ENCODE measurements at places on chromosomes 2 and 18.

- DNase-seq = no peak
Observed at GRCh38 chr18:10374636-10375293, 79.7 kb upstream of the APCDD1 start.

- no peak for DNase-seq
Observed at GRCh38 chr18:37218022-37218590, 347.5 kb downstream of the CELF4 start.

- DNase-seq = no peak
Observed at GRCh38 chr2:43033466-43034241, 192.8 kb downstream of the ZFP36L2 start.

GRCh38 chr2:182941919-182942318, 75.5 kb upstream of the FRZB start:
- no peak for DNase-seq

DNA sequence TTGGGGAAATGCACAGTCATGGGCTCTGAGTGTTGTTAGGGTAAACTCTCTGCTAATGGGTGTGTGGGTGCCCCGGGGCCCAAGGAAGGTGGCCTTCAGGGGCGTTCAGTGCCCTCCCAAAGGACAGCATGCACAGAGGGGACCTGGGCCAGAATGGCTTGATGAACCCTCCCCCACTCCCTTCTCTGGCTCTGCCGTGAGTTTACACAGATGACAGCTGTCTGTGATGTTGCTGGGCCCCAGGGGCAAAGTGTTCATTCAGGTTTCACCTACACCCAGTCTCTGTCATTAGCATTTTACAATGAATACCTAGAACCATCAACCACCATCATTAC, 3.2 kb downstream of the NPPC start:
- no peak for DNase-seq

- no peak for DNase-seq
Observed at GRCh38 chr18:58756148-58756547, 84.9 kb downstream of the MALT1 start.

GRCh38 chr2:38191516-38191915, 115.6 kb upstream of the CYP1B1 start:
- DNase-seq = no peak

DNA sequence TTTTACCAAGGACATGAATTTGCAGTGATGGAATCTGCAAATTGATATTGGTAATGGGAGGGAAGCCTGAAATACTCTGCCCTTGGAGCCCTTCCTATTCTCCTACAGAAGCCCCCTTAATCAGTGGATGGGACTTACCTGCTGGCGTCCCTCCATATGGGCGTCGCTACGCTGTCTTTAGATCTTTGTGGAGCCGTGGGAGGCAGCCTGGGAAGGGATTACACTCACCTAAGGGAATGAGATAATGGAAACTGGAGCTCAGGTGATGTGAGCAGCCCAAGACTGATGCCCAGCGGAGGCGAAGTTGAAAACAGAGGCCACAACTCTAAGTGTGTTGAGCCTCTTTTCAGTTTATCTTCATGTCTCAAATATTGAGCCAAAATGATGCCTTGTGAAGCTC, 306.6 kb downstream of the MYCN start:
- no peak for DNase-seq

DNA sequence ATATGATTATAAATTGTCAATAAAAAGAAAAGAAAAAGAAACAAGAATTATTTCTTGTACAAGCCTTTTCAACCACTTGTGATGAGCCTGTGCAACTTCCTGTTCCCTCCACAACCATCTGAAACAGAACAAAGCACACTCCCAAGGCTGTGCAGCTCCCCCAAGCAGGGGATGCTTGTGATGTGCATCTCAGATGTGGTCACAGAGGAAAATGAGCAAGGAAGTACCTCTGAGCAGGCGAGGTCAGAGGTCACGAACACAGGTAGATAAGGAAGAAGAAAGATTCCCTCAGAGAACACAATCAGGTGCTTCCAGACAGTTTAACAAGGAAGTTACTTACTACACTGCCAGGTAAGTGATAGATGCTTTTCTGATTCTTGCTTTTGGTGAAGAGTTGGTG, 274.8 kb upstream of the SLC39A10 start:
- no peak for DNase-seq

GRCh38 chr2:126855606-126856005, 43.1 kb upstream of the TEX51 start:
- no peak for DNase-seq

DNA sequence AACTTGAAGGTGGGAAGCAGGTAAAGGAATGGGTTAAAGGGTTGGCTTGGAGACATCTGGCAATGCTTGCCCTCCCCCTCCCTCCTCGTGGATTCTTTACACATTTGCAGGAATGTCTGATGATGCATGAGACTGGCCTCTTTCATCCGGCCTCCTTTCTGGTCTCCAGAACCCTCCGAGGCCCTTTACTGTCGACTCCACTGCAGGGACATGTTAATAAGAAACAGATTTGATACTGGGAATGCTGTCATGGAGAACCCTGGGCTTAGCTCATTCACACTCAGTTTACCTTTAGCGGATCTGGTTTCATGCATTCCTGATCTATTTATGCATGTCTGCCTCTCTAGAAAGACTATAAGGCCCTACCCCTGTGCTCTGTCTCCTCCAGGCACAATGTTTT, 238.7 kb downstream of the TGIF1 start:
- peak; percentile 97 for DNase-seq

DNA sequence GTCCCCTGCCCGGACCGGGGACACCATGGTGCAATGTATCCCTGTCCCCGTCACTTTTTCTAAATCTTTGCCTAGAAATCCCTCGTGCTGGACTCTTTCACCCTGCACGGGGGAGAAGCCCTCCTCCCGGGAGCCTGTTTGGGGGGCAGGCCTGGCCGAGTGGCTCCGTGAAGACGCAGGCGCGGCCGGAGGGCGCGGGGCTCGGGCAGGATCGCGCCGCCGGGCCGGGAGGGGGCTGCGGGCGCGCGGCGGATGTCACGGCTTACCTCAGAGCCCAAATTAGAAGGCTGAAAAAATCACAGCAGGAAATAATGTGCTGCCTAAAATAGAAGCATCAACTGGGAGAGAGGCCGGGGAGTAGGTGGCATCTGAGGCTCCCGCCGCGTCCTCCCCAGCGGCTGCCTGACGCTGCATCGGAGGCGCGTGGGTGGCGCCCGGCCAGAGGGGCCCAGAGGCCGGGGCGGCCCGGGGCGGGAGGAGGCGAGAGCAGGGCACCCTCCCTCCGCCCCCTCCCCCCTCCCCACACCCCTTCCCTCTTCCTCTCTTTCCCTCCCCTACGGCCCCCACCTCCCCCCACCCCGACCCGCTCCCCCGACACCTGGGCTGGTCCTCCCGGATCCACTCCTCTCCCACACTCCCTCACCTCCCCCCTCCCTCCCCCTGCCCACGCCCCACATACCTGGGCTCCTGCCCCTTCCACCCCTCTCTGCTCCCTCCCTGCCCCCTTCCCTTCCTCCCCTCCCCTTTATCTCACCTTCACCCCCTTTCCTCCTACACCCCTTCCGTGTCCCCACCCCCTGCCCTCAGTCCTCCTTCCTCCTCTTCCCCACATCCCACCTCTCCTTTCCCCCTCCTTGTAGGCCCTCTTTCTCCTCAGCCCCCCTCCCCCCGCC, 51.9 kb downstream of the SLC4A1AP start:
- no peak for DNase-seq

DNA sequence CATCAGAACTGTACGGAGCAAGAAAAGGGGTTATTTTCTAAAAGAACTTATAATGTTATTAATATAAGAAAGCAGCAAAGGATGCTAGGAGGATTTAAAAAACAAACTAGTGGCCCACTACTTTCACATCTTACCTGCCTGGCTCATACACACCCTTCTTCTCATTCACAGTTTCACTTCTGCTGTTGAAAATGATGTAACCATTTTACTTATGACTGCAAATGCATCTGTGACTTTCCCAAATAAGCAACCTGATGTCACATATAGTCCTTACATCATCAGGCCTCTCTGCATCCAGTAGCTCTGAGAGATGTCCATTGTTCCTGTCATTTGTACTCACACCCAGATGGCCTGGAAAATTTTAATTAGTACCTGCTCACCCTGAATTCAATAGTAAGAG, 101.8 kb upstream of the MYO3B start:
- DNase-seq = no peak

- no peak for DNase-seq
Observed at GRCh38 chr2:86570059-86570458, 6.8 kb upstream of the CHMP3 start.

DNA sequence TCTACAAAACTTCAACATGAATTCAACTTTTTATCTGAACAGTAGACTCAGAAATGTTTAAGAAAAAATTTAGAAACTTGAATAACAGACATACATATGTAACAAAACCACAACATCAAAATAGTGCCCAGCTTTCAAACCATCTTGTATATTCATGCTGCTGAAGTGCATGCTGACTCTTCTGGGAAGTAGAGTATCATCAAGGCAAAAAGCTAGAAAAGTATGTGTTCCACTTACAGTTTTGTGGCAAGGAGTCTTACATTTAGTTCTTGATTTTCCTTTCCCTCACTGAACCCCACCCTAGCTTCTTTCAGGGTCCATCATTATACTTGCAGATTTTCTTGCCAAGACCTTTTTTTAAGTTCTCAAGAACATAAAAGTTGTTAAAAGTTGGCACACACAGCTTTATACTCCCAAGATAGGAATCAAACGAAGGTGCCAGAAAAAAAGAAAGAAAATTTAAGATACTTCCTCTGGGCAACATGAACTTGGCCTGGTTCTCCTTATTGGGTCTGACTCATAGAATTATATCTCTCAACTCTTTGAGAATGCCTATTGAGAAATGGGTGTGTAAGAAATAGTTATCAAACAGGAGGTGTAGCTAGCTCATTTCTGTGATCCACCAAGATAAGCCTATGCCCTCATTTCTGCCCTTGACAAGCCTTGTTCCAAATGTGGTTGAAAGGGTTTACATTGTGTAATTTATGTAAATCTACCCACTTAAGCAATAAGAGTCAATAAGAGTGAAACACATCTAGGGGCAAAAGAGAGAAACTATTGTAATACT, 667.6 kb upstream of the ACVR2A start:
- no peak for DNase-seq

DNA sequence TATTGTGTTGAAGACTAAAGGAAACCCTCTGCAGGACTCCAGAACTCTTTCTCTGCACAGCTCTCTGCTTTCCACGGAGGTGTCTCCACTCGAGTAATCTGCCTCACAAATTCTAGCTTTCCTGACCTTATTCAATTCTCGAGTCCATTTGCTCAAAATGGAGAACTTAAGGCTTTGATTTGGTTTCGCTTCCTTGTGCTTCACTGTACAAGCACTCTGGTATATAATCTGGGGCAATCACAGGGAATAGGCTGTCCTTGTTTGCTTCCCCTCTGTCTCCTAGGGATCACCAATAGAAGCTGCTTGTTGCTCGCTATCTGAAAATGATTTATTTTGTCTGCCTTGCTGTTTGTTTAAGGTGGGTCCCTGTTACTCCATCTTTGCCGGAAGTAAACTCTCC, 129.1 kb upstream of the DOCK10 start:
- DNase-seq = no peak

GRCh38 chr2:28334527-28334894, 58.1 kb upstream of the FOSL2 start:
- DNase-seq = no peak

DNA sequence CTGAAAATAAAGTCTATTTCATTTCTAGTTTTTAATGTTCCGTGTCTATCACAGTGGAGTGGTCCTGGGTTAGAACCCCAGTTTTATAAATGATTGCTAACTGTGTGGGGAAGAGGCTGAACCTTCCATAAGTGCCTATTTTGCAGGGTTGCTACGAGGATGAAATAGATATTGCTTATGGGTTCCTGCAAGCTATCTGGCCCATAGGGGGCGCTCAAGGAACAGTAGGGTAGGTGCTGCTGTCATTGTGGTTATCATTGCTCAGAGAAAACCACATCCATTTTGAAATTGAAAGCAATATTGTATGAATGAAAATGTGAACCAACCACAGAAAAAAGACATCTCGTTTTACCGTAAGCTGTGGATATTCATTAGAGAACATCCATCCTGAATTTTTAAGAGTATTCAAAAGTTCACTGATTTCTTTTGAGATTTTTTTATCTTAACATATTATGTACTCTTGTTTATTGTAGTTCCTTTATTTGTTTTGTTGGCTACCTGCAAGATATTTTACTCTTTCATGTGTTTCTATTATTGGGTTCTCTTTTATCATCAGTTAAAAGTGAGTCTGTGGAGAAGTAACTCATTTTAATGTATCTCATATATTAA, 261.6 kb downstream of the NAPG start:
- DNase-seq = peak; percentile 46

DNA sequence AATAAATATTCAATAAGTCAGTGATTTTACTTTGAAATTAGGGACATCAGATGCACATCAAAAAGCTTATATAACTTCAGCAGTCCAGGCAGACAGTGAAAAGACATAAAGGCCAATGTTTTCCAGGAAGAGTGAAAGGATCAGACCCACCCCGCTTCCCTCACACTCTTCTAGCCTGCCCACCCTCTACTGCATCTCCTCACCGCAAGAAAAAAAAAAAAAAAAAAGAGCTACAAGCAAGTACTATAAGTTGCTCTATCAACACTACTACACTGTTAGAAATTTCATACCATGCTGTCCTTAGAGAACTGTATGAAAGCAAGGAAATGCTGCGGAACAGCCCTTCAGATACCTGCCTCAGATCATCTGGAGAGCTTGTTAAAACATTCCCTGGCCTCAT, 240.8 kb downstream of the ZEB2 start:
- no peak for DNase-seq

- peak; percentile 37 for DNase-seq
Observed at GRCh38 chr18:77223653-77224052, 26.0 kb upstream of the GALR1 start.

DNA sequence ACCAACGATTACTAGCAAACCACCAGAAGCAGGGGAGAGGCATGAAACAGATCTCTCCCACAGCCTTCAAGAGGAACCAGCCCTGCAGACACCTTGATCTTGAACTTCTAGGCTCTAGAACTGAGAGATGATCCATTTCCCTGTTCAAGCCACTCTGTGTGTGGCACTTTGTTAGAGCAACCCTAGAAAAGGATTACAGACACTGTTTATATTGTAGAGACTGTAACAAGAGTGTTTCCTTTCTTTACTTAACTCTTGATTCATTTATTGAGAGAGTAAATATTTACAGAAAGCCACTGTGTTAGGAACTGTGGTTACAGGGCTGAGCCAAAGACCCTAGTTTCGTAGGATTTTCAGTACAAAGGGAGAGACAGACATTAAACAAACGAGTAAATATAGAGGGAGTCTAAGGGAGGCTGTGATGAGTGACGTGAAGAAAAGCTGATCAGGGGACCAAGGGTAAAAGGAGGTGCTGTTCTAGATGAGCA, 10.9 kb downstream of the CCDC68 start:
- no peak for DNase-seq

- no peak for DNase-seq
Observed at GRCh38 chr18:36814994-36815393, 13.8 kb downstream of the TPGS2 start.

DNA sequence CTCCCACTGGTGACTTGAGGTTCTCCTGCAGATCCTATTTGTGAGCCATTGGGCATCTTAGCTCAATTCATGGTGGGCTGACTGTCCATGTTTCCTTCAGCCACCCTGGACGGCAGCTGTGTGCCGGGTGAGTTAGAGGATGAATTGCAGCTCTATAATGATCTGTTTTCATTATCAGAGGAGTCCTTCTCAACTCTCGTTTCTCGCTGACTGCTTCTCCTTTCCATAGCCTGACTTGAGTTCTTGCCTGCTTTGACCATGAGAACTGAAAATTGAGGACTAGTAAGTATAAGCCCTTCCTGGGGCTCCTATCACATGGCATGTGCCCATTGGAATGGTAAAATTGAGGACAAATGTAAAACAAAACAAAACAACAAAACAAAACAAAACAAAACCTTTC, 121.8 kb downstream of the CDC42EP3 start:
- no peak for DNase-seq

- peak; percentile 54 for DNase-seq
Observed at GRCh38 chr2:32772638-32773447, 145.0 kb downstream of the TTC27 start.

All from kidney glomerular epithelial cell (primary cell).